ENCODE measurements at places on chromosomes 16 and 17.

- no peak for DNase-seq
Observed at GRCh38 chr16:83994087-83994486, 26.0 kb downstream of the NECAB2 start.

DNA sequence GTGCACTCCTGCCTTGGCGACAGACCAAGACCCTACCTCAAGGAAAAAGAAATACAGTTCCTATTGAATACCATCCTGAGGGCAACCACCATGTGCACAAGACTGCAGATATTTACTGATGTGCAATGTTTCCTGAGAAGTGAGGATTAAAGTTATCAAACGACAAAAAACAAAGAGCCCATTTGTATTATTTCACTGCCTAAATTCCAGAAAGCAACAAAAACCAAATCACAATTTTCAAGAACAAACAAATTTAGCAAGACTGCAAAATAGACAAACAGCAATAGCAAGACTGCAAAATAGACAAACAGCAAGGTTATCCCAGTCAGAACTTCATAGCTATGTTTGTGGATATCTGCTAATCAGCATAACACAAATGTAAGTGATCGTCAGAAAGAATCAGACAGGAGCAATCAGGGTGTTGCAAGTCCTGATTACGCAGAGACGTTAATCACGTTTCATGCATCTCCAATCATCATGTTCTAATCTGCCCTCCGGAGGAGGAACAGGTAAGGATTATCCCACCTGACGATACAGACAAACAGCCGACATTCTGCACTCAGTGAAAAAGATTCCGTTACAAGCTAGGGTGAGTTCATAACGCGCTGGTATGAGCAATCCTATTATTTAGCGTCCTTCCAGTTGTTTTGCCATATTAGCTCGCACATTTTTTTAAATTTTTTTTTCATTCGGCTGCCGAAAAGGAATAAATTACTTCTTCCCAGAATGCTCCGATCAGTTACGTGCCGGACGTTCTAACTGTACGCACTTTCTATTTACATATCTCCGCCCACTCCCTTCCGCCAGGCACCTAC is 2.9 kb downstream of the TMEM107 start:
- peak; percentile 58 for DNase-seq

GRCh38 chr17:81461607-81462500 is 50.7 kb downstream of the ACTG1 start:
- no peak for DNase-seq

- no peak for DNase-seq
Observed at GRCh38 chr17:45790296-45790922, 6.3 kb downstream of the CRHR1 start.

Measured in stimulated activated CD8-positive, alpha-beta memory T cell treated with anti-CD3 and anti-CD28 coated beads, Interleukin-12 subunit alpha, Interleukin-12 subunit beta, amount 100 ng/mL, for 1 hour (primary cell).